ENCODE measurements at places on chromosomes 1 and 21.

GRCh38 chr1:83741770-83742169 lies 257.2 kb downstream of the TTLL7 start:
- DNase-seq, result no peak

DNA sequence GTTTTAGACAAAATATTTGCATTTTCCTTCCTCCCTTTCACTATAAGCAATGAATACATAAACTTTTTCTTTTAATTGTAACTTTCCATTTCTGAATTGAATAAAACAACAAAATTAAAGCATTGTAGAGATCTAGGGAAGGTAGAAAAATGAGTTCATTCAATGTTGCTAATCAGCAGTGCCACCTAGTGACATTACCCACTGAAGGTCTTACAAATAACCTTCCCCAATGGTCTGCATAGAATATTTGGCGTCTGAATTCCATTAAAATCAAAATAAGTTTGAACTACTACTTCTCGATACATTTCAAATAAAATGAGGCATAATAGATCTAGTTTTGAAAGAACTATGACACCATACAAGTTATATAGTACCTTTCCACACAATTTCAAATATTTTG lies 19.6 kb downstream of the FH start:
- no peak for DNase-seq

GRCh38 chr21:45322231-45322959 lies 34.7 kb upstream of the POFUT2 start:
- no peak for DNase-seq

DNA sequence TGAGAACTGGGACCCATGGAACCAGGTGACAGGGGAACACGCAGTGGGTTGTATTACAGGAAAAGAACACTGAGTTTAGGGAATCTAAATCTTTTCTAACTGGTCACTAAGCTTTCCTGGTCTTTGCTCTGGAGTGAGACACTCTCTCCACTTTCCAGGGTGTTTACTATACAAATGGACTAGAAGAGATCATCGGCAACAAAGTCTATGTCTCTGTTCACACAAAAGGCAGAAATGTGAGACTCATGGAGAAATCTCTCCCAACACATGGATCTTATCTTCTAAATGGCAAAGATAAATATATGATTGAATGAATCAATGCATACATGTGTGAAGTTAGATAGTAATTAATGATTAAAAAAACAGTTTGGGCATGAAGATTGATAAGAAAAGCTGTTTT lies 101.6 kb upstream of the DPT start:
- DNase-seq, result no peak

- DNase-seq, result peak; percentile 46
Observed at GRCh38 chr21:16509476-16509875, 779.7 kb downstream of the USP25 start.

- no peak for DNase-seq
Observed at GRCh38 chr1:76587212-76587611, 280.1 kb upstream of the ST6GALNAC5 start.

GRCh38 chr1:107622535-107622934 lies 342.4 kb downstream of the VAV3 start:
- no peak for DNase-seq

DNA sequence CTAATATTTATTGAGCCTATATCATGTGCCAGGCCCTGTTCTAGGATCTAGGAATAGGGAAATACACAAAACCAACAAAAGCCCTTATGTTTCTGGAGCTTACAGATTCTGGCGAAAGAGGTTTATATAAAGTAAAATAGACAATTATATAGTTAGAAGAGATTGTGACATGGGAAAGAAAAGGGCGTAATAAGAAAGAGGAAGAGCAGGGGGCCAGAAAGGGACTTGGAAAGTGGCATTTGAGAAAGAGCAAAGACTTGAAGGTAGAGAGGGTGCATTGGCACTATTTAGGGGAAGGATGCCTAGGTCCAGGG lies 322.5 kb upstream of the FAM78B start:
- DNase-seq, result no peak

DNA sequence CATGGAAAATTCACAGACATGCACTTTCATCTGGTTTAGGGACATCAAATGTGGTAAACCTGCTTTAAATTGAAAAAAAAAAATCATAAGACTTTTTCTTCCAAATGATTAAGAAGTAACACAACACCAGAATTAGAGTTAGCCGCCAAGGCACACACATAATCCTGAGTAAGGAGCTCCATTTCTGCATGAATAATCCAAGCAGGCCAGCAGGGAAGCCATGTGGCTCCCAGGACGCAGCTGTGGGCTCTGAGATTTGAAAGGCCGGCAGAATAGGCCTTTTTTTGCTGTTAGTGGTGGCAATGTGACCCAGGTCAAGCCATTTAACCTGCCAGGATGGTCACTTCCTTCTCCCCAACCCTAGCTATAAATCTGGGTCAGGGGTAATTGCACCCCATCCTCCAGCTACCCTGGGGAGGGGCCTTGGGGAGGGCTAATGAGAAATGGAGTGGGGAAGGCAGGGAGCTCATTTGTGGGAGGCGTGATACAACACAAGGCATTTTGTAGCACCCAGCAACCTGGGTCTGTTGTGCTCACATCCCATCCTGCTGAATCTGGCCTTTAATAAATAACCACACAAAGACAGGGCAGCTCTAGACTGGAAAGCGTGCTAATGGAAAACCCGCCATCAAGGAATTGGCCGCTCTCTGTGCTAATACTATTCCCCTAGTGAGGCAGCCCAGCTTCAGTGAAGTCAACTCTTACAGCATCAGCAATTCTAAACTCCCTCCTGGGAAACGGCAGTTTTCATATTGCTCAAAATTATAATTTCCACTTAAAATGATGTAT lies 178.5 kb downstream of the RHOU start:
- DNase-seq, result no peak

- DNase-seq, result no peak
Observed at GRCh38 chr21:42670884-42671283, 17.5 kb downstream of the PDE9A start.

DNA sequence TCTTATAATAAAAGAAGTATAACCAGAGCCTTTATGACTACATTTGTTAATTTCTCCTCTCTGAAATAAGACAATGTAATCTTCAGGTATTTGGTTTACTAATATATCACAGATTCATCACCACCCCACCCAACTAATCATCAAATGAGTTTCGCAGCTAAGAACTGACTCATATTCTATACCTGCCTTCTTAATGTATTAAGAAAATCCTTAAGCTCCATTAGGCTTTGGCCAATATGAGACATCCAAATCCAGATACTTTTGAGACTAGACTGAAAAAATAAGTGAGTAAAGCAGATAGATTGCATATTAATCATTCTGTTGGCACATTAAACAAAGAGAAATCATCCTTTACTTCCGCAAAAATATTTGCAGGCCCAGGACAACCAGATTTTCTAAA lies 18.7 kb upstream of the FMO2 start:
- DNase-seq, result no peak

DNA sequence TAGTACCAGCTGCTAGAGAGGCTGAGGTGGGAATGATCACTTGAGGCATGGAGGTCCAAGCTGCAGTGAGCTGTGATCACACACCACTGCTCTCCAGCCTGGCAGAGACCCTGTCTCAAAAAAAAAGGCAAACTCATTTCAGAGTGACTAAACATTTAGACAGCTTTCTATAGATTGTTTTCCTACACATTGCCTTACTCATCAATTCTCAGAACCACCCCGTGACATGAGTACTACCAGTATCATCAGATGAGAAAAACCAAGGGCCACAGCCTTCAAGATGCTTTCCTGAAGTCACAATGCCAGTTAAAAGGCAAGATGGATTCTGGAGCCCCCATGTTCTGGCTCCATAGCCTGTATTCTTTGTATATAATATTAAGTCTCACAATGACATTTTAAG lies 22.4 kb upstream of the SMPDL3B start:
- DNase-seq, result no peak

- no peak for DNase-seq
Observed at GRCh38 chr1:171965777-171966176, 124.5 kb downstream of the DNM3 start.

DNA sequence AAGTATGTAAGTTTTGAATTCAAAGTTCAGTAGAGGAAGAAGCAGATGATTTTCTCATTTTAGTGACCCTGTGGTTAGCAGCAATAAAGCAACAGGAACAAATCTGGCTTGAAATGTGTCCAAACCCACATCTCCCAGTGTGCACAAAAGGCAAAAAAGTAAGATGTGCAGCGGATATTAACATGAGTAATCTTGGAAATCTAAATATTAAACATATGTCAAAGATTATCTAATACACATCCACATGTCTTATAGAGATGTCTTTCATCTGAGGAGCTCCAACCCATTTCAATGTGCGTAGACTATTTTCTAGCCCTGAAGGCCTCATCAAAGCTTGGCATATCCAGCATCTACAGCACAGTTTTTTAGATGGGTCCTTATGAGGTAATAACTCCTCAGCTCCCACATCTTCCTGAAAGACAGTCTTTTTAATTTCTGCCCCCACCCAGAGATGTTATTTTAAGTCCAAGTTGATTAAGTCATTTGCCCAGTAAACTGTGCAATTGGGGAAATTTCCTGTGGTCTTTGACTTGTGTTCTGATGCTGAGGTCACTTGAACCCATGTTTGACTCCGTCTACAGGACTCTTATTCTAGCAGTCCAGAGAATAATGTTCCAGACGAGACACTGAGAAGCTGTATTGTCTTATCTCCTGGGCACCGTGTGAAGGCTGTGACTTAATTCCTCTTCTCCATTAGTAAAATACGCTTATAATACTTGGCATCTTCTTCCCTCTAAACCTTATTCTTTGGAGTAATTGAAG lies 73.7 kb downstream of the LMO4 start:
- DNase-seq, result peak; percentile 40

- no peak for DNase-seq
Observed at GRCh38 chr1:200923601-200924000, 28.9 kb downstream of the INAVA start.

DNA sequence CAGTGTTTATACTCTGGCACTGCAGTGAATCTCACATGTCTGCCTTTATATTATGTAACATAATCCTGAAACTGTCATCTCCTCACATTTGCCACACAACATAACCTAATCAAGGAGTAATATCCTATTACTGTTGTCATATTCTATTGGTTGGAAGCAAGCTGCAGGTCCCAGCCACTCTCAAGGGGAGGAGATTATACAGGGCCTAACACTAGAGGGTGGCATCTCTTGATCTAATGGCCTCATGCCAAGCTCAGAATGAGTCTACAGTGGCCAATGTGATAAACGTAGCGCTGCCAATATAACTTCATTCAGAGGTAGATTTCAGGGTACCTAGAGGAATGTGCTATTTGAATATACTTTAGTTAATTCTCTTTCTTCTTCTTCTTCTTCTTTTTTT lies 166.8 kb downstream of the BACH1 start:
- no peak for DNase-seq

GRCh38 chr1:107559881-107560280 lies 405.1 kb downstream of the VAV3 start:
- no peak for DNase-seq

GRCh38 chr1:25731148-25731547 lies 68.8 kb upstream of the SELENON start:
- no peak for DNase-seq

- no peak for DNase-seq
Observed at GRCh38 chr1:229456016-229456415, 22.1 kb upstream of the ACTA1 start.

DNA sequence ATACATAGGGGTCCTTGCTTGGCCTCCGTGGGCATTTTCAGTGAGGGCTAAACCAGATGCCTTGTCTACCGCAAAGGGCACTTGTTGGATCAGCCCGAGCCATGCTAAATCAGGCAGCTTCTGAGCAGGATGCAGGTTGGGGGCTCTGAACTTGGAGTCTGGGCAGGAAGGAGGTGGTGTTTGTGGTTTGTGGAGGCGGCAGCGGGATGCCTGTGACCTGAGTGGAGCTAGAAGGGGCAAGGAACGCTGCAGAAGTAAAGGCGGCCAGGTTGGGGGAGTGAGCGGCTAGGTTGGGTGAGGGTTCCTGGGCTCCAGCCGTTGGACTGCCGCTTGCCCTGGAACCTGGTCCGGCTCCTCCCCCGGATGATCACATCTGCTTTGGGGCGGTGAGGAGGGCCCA lies 183.9 kb downstream of the CAMTA1 start:
- DNase-seq, result no peak

GRCh38 chr1:230753586-230754251 lies 6.5 kb downstream of the CAPN9 start:
- no peak for DNase-seq

GRCh38 chr1:156100205-156100995 lies 14.1 kb upstream of the LMNA start:
- no peak for DNase-seq

DNA sequence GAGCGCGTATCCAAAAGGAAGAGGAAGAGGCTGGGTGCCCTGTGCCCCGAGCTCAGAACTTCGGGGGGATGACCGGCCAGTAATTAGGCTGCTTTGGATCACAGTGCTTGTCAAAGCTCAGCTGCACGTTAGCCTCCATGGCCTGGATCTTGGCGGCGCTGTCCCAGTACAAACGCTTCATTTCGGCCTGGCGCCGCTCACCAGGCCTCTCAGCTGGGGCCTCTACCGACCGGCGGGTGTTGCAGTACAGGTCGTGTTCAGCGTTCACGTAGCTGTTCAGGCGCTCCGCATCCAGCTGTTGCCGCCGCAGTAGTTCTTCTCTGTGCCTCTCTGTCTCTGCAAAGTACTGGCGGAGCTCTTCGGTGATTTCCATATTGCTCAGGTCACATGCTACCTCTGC lies 1.4 kb upstream of the ZNF326 start:
- no peak for DNase-seq

- no peak for DNase-seq
Observed at GRCh38 chr1:178552856-178553255, 39.9 kb downstream of the TEX35 start.

- DNase-seq, result peak; percentile 66
Observed at GRCh38 chr1:110393691-110394492, 3.1 kb upstream of the SLC16A4 start.

DNA sequence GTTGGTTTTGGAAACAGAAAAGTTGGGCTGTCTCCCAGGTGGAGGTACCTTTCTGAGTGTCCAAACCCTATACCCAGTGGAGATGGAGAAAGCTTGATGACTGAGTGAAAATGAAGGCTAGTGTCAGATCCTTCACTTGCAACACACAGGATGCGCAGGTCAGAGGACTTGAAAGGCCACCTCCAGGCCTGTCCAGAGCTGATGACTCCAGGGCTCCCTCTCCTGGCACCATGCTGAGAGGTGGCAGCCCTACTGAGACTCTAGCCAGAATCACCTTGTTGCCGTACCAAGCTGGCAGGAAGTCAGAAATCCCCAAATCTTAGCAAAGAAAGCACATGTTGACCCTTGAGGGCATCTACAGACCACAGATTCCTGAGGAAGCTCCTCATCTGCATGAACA lies 16.4 kb downstream of the KNCN start:
- no peak for DNase-seq

DNA sequence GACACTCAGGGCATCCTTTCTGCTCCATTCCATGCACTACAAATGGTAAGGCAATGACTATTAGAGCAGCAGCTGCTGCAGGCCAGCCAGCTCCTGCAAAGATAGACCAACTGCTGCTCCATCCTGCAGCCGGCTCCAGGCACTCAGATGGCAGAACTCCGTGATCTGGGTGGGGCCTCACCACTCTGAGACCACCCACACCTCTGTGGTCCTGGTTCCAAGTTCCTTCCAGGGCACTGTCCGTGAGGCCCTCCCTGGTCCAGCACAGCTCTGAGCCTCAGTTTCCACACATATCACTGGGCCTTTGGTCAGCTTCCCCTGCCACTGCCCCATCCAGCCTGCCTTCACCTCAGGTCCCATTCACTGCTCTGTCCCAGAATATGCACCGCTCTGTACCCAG lies 114.7 kb downstream of the DMRTB1 start:
- DNase-seq, result no peak

GRCh38 chr21:41547111-41547510 lies 39.2 kb upstream of the TMPRSS2 start:
- no peak for DNase-seq
